ENCODE measurements at places on chromosomes 5 and 9.

DNA sequence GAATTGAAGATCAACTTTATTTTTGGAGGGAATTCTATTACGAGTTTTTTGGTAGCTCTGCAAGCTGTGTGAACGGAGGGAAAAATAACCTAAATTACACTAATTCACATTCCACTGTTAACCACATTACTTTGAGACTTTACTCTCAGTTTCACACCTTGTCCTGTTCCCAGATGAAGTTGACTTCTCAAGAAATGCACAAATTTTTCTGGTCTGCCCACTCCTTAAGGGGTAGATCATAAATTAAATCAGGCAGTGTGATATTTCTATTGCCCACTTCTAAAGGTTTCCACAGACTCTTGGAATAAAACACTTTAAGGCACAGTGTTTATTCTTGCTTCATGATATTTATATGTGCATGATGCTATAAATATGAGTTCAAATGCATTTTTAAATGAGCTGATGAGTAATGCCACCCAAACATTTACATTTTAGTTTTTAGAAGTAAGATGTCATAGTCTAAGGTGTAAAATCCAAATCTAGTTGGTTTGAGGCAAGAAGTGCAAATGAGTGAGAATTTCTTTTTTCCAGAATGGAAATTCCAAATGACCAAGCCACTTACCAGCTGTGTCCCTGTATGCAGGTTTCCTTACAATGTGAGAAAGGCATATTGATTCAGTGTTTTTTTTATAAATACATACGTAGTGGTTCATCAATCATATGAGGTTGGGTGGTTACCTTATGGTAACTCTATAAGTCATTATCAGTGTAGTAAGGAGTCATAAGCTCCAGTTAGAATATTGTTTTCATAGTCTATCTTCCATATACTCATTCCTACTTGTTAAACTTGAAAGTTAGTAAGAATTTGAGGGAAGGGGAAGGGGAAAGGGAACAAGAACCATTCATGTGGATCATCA lies 437.7 kb upstream of the MEF2C start:
- no peak for DNase-seq
- no peaks in the 10 kb centered on the region for H3K36me3 ChIP-seq
- H3K4me1 ChIP-seq = no peaks in the 10 kb centered on the region

GRCh38 chr9:95570150-95570549 lies 53.4 kb upstream of the PTCH1 start:
- DNase-seq = no peak
- H3K4me3 ChIP-seq = no peak overlapping the region
- no peak overlapping the region for H3K27ac ChIP-seq
- H3K4me1 ChIP-seq = no peaks in the 10 kb centered on the region
- no peaks in the 10 kb centered on the region for H3K36me3 ChIP-seq

DNA sequence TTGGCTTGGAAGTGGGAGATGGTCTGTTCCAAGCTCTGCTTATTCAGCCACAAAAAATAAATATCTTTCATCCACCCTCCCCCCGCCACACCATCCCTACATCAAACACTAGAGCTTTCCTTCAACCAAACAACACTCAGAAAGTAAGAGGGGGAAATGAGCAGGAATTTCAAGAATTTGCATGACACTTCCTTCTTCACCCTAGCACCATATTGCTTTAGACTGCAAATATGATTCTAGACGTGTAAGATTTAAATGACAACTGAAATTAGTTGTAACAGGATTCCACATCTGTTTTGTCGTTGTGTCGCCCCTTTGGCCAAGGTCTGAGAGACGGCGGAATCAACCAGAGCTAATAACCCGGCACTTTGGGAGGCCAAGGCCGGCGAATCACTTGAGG lies 88.5 kb downstream of the NDFIP1 start:
- H3K27me3 ChIP-seq = no peaks in the 10 kb centered on the region
- H3K36me3 ChIP-seq = no peaks in the 10 kb centered on the region
- H3K27ac ChIP-seq = no peak overlapping the region
- no peak for DNase-seq

GRCh38 chr5:133807348-133807747 lies 161.1 kb downstream of the C5orf15 start:
- H3K4me1 ChIP-seq = no peaks in the 10 kb centered on the region

GRCh38 chr9:10571699-10572098 lies 41.1 kb downstream of the PTPRD start:
- no peaks in the 10 kb centered on the region for H3K4me1 ChIP-seq
- no peak overlapping the region for H3K27ac ChIP-seq
- no peak overlapping the region for H3K4me3 ChIP-seq
- no peaks in the 10 kb centered on the region for H3K27me3 ChIP-seq

DNA sequence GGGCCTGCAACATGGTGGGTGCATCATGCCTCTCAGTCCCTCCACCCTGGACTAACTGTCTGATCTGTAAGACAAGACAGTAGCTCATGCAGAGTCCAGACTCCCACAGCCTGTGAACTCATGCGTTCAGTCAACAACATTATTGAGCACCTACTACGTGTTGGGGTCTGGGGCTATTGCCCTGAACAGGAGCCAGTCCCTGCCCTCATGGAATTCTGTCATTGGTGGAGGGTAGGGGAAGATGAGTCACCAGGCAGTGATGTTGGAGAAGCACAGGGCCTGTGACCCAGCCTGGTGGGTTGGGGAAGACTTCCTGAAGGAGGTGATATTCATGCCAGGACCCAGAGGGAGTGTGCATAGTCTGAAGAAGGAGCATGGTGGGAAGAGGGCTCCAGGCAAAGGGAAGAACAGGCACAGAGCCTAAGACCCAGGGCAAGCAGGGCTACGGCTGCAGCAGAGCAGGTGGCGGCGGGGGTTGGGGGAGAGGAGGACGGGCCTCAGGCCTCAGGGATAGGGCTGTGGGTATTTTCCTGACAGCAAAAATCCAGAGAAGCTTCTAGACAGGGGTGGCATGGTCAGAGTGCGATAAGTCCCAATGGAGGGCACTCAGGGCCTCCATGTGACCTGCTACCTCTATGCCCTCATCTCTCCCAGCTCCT lies 26.7 kb upstream of the PSD2 start:
- H3K4me1 ChIP-seq = no peaks in the 10 kb centered on the region
- DNase-seq = no peak
- no peak overlapping the region for H3K27ac ChIP-seq
- H3K27me3 ChIP-seq = peaks cover 14% of the 10 kb centered on the region
- H3K4me3 ChIP-seq = no peak overlapping the region

- H3K36me3 ChIP-seq = no peaks in the 10 kb centered on the region
- no peaks in the 10 kb centered on the region for H3K4me1 ChIP-seq
- no peak for DNase-seq
- H3K4me3 ChIP-seq = no peak overlapping the region
- H3K27me3 ChIP-seq = no peaks in the 10 kb centered on the region
These were observed 8.9 kb downstream of the SPINK14 start for GRCh38 chr5:148177207-148177606.

- H3K27me3 ChIP-seq = no peaks in the 10 kb centered on the region
- no peak for DNase-seq
- no peak overlapping the region for H3K4me3 ChIP-seq
- H3K27ac ChIP-seq = no peak overlapping the region
- no peaks in the 10 kb centered on the region for H3K36me3 ChIP-seq
These were observed 6.8 kb upstream of the CLINT1 start for GRCh38 chr5:157865781-157866180.

DNA sequence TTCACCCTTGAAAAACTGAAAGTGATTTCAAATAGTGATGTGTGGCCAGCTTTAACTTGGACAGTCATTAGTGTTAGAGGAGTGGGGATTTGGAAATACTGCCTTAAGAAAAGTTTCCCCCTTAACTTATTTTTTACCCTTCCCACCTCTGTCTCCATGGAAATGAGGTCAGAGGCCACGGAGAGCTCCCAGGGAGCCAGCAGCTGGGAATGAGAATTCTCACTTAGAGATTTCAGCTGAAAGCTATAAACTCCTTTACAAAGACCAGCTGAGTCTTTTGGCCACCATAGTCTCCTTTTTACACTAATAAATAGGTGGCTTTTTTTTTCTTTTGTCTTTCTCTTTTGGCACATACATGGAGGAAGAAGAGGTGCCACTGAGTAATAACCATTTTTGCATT lies 45.7 kb upstream of the PIK3R1 start:
- H3K27me3 ChIP-seq = no peaks in the 10 kb centered on the region
- no peaks in the 10 kb centered on the region for H3K4me1 ChIP-seq
- no peak overlapping the region for H3K27ac ChIP-seq
- DNase-seq = no peak

DNA sequence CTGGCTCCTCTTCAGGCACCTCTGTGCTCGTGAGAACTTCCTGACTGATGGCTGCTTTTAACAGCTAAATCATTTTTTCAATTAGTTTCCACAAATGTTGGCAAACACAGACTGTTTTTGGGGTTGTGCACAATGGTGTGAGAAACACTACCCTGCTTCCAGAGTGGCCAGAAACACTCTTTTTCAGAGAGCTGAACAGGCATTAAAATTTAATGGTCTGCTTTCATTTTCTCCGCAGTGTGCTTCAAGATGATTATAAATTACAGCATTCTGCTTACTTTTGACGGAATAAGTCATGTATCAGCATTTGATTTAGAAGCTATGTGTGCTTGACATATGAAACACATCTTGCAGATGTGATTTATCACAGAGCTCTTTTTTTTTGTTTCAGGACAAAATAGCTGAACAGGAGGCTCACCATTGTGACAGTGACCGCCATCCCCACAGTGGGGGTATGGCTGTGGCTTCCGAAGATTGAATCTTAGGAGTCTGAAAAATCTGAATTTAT lies 454.5 kb upstream of the ZNF608 start:
- no peak overlapping the region for H3K27ac ChIP-seq
- H3K4me1 ChIP-seq = no peaks in the 10 kb centered on the region
- no peaks in the 10 kb centered on the region for H3K36me3 ChIP-seq
- no peaks in the 10 kb centered on the region for H3K27me3 ChIP-seq
- no peak overlapping the region for H3K4me3 ChIP-seq

GRCh38 chr5:32115985-32116384 lies 58.1 kb downstream of the GOLPH3 start:
- no peak for DNase-seq
- no peak overlapping the region for H3K4me3 ChIP-seq
- no peaks in the 10 kb centered on the region for H3K4me1 ChIP-seq
- no peak overlapping the region for H3K27ac ChIP-seq
- H3K36me3 ChIP-seq = peaks cover 81% of the 10 kb centered on the region
- H3K27me3 ChIP-seq = no peaks in the 10 kb centered on the region

DNA sequence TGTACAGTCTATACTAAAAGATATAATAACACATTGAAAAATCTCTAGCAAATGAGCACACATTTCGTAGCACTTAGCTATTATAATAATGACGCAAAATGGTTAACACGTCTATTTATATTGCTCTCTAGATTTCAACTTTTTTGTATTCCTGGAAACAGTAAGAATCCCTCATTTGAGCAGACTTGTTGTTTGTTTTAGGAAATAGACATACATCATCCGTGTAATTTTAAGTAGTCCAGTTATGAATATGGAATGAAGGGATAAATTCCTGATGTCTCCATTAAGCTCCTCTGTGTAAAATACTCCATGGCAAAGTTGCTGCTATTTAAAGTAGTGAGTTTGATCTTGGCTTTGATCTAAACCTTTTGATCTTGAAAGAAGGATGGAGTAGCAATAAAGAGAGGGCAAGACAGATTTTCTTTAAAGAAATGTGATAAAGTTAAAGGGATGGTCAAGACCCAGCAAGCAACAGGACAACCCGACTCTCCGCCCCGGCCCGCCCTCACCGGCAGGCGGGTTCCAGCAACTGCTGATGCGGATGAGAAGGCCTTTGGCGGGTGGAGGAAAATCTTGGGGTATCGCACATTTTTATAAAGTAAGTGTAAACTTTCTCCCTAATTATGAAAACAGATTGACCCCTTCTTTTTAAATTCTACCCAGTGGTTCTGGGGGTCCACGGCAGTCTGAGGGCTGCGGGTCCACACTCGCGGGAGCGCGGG lies 277.4 kb downstream of the AOPEP start:
- H3K27ac ChIP-seq = peak overlapping the region; percentile 89
- no peak for DNase-seq
- H3K27me3 ChIP-seq = no peaks in the 10 kb centered on the region
- H3K4me1 ChIP-seq = peaks cover 40% of the 10 kb centered on the region
- peaks cover 33% of the 10 kb centered on the region for H3K36me3 ChIP-seq

DNA sequence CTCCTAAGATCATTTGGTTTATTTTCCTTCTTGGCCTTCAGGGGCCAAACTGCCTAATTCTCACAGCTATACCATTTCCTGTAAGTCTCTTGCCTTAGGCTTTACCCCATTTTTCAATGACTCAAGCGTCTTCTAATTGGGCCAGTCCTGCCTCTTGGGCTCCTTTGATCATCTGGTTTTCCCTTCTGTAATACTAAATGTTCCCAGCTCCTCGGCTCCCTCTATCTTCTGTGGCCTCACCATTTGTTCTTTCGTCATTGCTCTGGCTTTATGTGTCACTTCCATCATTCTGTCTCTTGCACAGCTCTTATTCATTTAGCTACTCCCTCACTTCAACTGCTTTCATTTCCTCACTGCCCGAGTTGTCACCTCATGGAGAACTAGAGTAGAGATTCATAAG lies 14.5 kb upstream of the SPINK7 start:
- H3K36me3 ChIP-seq = no peaks in the 10 kb centered on the region
- no peaks in the 10 kb centered on the region for H3K27me3 ChIP-seq
- no peak for DNase-seq
- no peak overlapping the region for H3K27ac ChIP-seq

DNA sequence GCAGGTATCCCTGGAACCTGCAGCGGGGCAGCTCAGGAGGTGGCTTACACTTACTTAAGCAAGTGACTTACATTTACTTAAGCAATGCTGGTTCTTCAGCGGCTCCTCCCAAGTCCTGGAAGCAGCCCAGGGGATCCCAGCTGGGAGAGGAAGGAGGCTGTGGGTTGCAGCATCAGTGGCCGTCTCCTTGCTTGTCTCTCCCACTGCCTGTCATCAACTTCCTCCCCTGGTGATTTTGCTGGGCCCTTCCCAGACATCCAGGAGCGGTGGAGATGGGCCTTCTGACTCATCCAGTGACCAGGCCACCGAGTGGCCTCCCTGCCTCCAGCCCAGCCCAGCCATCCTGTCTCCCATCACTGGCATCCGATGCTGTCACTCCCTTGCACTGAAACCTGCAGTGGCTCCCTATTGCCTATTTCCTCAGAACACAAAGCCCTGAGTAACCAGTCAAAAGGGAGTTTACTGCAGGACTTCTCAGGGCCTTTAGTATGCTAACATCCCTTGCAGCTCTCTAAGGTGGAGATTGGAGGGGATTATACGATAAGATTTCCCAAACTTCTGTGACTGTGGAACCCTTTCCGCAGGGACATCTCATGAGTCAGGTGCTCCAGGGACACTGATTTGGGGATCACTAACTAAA lies 155.9 kb upstream of the PHYKPL start:
- no peaks in the 10 kb centered on the region for H3K4me1 ChIP-seq
- H3K4me3 ChIP-seq = no peak overlapping the region
- peak; percentile 19 for DNase-seq

Measured in RWPE2 (cell line).